ENCODE measurements at places on chromosomes 4 and X. TPM values are rescaled to one million over a fixed set of nuclear protein-coding genes. Genes with fewer than 3 reads are reported as not detected.
A peak's percentile ranks its signal among the peaks of the same experiment; 100 is the strongest.

DNA sequence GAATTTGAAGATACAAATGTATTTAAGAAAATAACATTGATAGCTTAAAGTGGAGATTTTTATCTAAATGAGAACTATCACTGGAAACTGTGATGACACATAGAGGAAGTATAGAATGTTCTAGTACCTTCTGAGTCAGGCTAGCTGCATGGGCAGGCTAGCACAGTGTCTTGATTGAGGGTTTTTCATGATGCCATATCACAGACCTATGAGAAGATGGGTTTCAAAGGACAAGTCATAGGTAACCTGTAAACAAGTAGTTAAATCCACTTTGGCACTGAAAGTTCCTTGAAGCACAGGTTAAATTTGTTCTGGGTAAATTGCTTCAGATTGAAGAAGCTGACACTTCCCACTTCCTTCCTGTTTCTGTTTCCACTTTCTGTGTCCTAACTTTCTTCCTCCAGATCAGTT, 48.2 kb upstream of the CDKN2AIP start:
- DNase-seq = no peak

- no peak for DNase-seq
Observed at GRCh38 chrX:65610040-65610439, 57.4 kb upstream of the MSN start.

GRCh38 chrX:38278682-38279081, 48.6 kb downstream of the RPGR start:
- no peak for DNase-seq

GRCh38 chr4:87012265-87012953, 77.6 kb downstream of the AFF1 start:
- no peak for DNase-seq

DNA sequence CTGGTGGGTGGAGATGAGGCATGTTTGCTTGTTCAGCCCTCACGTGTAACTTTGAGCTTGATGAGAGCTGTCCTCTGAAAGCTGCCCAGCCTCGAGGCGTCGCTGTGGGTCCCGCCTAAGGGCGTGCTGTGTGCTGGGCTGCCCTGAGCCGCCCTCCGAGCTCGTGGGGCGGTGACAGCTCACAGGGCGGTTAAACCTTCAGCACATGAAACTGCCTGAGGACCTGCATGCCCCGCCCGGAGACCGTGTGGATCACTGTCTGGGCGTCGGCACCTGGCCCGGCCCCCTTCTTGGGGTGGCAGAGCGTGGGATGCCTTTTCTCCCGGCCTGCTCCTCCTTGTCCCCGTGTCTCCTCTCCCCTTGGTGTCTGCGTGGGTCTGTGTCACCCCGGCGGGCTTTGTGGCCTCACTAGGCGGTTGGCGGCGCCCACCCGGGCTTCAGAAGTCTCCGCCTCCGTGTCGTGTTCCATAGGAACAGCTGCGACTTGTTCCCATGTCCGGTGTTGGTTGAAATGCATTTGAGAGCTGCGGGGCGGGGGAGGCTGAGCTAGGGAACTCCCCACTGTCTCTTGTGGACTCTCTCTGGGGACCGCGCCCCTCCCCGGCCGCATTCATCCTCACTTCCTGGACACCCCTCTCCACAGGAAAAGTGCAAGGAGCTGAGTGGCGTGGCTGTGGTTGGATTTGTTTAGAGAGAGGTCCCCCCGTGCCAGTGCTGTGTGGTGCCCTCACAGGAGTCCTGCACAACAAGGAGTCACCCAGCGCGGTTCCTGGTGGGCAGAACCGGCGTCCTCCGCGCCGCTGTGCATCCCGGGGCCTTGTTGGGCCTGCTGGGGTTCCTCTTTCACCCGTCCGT, 6.8 kb downstream of the AKAP17A start:
- no peak for DNase-seq

DNA sequence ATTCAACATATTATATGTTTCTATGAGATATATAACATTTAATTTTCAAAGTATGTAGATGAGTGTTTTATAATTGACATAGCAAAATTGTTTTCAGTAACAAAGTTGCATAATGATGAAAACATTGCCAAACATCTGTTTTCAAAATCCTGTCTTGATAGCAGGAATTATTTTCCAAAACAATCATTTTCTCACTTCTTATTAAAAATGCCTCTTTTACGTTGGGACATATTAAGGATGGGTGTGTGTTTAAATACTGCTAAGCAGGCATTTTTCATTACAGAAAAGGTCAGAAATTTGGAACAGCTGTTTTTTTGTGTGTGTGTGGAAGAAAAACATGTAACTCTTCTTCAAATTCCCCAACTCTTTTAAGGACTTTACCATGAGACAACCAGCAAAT, 452.0 kb downstream of the SPRY1 start:
- DNase-seq = no peak

GRCh38 chr4:56222514-56222913, 164.8 kb downstream of the AASDH start:
- DNase-seq = no peak

GRCh38 chr4:124708517-124709300, 3.8 kb downstream of the ANKRD50 start:
- DNase-seq = no peak

- no peak for DNase-seq
Observed at GRCh38 chr4:153143527-153144348, 60.5 kb upstream of the TRIM2 start.

GRCh38 chrX:2547736-2548135, 47.0 kb upstream of the DHRSX start:
- DNase-seq = no peak

DNA sequence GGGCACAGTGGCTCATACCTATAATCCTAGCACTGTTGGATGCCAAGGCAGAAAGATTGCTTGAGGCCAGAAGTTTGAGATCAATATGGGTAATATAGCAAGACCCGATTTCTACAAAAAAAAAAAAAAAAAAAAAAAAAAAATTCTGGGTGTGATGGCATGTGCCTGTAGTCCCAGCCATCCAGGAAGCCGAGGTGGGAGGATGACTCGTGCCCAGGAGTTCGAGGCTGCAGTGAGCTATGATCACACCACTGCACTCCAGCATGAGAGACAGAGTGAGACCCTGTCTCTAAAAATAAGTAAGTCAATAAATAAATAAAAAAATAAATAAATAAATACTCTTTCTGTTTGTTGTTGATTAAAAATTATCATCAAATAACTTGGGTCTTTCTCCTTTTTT, 62.4 kb upstream of the BMPR1B start:
- DNase-seq = no peak

DNA sequence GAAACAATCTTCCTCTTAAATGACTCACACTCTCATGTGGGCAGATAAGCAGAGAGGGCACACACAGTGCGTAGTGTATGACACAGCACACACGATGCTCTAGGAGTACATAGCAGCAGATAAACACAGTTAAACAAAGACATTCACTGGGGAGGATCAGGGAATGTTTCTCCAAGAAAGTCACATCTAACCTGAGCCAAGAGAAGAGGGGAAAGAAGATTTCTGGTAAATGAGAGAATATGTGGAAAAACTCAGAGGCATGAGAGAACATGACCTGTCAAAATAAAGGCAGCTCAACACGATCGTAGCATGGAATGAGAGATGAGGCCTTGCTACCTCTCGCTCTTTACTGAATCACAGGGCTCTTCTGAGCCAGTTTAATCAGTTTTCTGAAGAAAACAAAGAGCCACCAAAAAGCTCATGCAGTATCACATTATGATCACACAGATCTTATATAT, 251.0 kb downstream of the ANK2 start:
- no peak for DNase-seq

DNA sequence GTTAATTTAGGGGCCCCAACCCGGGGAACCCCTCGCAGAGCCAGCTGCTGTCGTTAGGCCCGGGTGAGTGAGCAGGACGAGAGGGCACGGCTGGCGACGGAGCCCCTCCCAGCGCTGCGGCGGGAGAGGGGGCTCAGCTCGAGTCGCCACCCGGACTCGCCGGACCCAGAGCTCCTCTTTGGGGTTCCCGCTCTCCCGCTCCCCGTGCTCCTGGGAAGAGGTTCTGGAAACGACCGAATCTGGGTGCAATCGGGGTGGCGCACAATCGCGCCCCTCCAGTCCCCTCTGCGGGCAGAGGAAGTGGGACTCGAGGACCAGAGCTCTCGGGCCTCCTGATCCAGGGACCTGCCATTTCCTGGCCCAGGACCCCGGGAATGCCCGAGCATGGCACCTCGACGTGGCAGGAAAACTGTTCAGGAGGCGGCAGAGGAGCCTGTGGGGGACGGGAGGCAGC, 37.3 kb upstream of the ARAF start:
- DNase-seq = peak; percentile 2

- no peak for DNase-seq
Observed at GRCh38 chrX:16213961-16214360, 46.7 kb downstream of the MAGEB17 start.

GRCh38 chrX:81202456-81202819, 536 bp downstream of the SH3BGRL start:
- DNase-seq = no peak

GRCh38 chr4:96263291-96263690, 423.4 kb downstream of the PDHA2 start:
- DNase-seq = no peak

DNA sequence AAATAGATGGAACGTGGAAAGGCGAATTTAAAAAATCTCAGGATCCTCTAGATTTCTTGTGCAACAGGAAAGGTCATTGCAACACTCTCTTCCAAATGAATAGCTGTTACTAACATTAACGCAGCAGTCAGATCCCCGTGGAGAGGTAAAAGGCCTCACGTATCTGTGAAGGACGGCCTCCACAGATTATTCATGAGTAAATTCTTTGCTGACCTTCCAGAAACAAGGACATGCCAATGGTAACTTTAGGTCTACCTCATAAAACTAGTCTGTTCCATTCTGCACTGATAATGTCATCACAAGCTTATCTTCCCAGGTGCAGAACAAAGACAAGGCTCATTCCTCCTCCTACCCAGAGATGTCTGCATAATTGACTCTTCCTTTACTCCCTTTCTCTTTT, 16.1 kb upstream of the REPS2 start:
- no peak for DNase-seq

- DNase-seq = no peak
Observed at GRCh38 chr4:12583275-12583674, 900.9 kb downstream of the RAB28 start.

DNA sequence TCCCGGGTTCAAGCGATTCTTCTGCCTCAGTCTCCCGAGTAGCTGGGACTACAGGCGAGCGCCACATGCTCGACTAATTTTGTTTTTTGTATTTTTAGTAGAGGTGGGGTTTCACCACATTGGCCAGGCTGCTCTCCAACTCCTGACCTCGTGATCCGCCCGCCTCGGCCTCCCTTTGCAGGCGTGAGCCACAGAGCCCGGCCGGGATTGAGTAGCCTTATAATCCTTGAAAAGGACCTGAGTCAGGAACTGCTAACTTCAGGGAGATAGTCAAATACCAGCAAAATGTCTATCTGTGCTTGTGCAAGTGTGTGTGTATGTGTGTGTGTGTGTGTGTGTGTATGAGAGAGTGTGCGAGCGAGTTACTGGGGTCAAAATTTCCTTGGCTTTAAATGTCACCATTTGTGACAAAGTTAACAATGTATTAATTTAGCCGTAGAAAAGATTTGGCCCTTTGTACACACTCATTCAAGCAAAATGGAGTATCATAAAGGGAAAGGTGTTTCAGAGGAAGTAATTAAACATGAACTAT, 1.8 kb upstream of the KDM6A start:
- no peak for DNase-seq

GRCh38 chr4:14528918-14529317, 473.4 kb upstream of the CPEB2 start:
- DNase-seq = no peak

GRCh38 chr4:2714061-2714770, 41.9 kb downstream of the TNIP2 start:
- no peak for DNase-seq

GRCh38 chr4:70581980-70582379, 10.1 kb upstream of the AMBN start:
- DNase-seq = no peak

- DNase-seq = no peak
Observed at GRCh38 chrX:132426695-132427281, 62.0 kb downstream of the MBNL3 start.

GRCh38 chr4:81874661-81875515, 403.2 kb upstream of the RASGEF1B start:
- DNase-seq = no peak

DNA sequence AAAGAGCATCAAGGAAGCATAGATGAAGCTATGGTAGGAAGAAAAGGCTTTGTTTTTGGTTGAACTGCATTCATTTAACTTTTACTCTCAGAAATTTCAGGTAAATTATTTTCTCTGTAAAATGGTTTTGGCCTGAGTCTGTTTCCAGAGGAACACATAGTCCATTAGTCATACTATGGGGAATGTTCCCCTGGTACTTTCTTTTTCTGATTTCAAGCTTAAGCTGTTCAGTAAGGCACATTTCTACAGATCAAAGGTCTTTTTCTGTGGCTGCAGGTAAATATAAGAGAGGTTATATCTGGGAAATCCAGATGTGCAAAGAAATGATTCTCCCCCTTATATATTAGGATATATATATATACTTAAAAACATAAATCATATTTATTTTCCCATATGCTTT, 1744.4 kb upstream of the ADGRL3 start:
- DNase-seq = no peak

DNA sequence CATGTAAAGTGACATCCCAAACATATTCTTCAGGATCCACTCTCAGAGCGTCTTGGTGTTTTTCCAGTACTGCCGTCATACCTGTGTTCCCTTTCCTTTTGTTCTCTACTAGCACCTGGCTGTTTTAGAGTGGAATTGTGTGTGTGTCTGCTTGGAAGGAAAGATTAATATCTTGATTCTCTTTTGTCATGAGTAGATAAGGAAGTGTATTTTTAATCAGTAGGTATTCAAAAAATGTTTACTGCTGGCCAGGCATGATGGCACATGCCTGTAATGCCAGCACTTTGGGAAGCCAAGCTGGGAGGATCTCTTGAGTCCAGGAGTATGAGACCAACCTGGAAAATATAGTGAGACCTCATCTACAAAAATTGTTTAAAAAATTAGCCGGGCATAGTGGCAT, 198.8 kb downstream of the CBR4 start:
- no peak for DNase-seq

GRCh38 chrX:9646471-9647224, 119.0 kb downstream of the GPR143 start:
- no peak for DNase-seq

DNA sequence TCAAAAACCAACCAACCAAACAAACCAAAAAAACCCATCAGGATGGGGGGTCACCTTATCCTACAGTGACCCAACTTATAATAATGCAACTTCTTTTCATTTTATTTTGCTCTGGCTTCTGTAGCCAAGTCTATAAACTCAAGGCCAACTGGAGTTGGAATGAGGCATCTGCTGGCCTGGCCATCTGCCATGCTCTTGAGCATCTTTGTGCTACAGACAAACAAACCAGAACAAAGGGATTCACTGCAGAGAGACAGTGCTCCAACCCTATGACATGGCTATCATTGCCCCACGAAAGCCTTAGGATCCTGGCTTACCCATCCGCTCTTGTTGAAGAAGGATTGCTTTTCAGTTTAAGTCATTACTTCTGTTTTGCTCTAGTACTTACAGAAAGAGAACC, 49.2 kb upstream of the SCRG1 start:
- DNase-seq = no peak

The MAGED4 gene
- total RNA-seq = 143 TPM

The DNAAF6 gene
- not detected for total RNA-seq

The MAGEB18 gene
- total RNA-seq = not detected

The ETDA gene
- total RNA-seq = not detected

The DOCK11 gene
- 13.2 TPM for total RNA-seq

The SEC24D gene
- total RNA-seq = 21.2 TPM

The HHIP gene
- 1.3 TPM for total RNA-seq

The MAGEC3 gene
- not detected for total RNA-seq

The GPAT3 gene
- total RNA-seq = not detected

The ZCCHC13 gene
- not detected for total RNA-seq

The CT55 gene
- 0.14 TPM for total RNA-seq

The PABPC1L2B gene
- total RNA-seq = not detected

The DDX60 gene
- 2.1 TPM for total RNA-seq

The UGT2B17 gene
- total RNA-seq = not detected

The TCP11X1 gene
- total RNA-seq = not detected
